ENCODE measurements at places on chromosomes 4 and X.

DNA sequence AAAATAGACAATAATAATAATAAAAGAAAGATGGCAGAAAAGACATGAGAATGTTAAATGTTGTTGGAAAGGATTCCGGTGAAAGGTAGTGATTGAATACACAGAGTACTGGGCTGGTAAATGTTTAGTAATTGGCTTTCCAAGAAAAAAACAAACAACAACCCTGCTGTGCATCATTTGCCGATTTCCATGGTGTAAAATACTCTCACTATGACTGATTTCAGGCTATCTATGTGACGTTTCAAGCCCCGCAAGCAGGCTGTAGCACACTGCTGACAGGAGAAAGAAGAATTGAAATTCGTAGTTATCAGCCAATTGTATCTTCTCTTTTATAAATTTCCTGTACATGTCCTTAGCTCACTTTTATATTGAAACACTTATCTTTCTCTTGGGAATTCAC, 13.6 kb upstream of the SEPTIN6 start:
- no peak for DNase-seq

DNA sequence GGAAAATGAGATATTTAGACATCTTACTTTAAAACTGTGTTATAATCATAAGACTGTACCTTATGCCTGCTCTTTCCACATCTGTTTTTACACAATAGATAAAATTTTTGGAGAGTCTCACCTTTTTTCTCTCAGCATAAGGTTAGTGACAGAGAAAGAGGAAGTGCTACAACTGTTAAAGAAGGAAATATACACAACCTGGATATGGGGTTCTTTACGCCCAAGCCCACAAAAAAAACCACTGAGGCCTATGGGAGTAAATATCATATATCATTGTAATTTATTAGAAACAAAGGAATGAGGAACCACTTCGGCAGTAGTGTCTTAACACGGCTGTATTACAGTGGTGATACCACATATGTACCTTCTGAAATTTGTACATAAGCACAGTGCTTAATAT, 265.9 kb upstream of the GK2 start:
- DNase-seq = no peak

DNA sequence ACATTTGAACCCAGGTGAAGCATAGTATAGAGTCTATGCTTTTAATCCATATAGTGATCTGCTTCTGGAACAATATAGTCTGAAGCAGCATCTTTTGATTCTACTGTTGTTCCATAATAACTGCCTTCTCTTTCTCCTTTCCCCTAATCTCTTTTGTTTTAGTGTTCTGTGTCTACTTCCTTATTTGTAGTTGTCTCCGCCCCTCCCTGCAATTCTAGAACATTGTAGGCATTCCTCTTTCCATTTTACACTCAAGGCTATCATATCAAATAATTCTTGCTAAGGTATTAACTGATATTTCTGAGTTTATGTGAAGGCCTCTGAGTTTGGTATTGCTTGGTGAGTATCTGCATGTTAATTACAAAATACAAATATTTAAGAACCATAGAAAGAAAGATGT, 11.6 kb downstream of the BLTP1 start:
- no peak for DNase-seq

DNA sequence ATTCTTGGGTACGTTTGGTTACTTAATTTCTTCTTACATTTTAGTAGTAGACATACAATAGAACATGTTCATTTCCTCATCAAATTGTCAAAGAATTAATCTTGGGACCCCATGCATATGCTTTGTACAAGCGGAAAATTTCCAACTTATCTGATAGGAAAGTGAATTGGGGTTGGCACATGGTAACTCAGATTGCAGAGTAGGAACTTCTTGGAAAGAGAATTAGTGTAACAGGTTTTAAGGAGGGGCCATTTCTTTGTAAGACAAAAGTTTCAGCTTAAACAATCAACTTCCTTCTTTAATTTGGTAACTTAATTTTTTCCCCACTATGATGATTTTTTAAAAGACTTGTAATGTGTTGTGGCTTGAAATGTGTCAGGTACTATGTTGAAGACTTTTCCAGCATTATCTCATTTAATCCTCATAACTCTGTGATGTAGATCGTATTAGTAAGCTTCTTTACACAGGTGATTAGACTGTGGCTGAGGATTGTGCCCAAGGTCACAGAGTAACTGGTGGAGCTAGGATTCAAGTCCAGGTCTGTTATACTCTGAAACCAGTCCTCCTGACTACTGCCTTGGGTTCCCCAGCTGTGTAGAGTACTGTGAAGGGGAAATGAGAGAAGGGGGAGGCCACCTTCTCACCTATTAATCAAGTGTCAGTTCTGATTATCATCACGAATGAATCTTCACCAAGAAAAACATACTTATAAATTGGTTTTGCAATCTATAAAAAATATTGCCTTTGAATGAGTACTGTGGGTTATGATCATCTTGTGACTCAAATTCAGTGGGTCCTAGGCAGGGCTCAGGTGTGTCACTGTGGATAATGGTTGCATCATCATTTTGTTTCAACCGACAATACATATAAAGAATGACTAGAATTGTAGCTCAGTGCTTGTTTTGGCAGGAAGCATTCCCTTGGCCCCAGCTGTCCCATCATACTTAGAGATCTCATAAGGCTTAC, 4.3 kb downstream of the GK start:
- no peak for DNase-seq

- no peak for DNase-seq
These were observed 45.5 kb downstream of the SRPX start for GRCh38 chrX:38175139-38175538.

- no peak for DNase-seq
These were observed 390.9 kb downstream of the FAT4 start for GRCh38 chr4:125705681-125706080.

- no peak for DNase-seq
These were observed 223.1 kb downstream of the AFF2 start for GRCh38 chrX:148723551-148723950.

DNA sequence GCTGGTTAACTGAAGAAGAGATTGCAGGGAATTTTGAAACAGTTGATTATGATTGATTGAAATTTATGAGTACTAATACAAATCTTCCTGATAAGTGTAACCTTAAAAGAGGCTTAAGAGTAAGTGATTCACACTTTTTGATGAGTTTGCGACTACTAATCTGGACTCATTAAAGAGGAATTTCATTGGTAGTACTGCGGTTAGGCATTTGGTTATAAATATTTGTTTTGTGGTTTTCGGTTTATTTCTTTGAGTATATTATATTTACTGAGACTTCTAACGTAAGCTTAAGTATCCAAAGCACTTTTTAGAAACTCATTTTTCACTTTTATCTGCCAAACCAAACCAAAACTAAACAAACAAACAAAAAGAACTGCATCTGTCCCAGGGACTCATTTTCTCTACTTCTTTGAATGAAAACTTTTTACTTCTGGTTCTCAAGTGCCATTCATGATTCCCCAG, 20.7 kb downstream of the SLIT2 start:
- no peak for DNase-seq

DNA sequence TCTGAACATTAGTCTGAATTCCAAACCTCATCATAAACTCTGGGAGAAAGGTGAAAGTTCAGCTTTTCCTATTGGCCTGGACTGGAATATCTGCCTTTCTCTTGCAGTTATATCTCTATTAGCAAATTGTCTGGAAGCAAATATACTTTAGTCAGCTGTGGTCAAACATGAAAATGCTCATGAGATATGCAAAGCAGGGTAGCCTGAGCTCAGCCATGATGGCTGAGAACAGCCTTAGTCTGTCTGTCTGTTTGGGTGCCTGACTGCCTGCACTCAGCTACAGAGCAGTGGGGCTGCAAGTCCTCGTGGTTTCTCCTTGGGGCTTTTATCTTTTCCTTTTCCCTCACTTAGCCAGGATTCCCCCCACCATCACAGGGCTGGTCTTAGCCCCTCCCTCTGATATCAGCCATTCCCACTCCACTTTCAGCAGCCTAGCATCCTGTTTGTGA, 19.5 kb upstream of the PGRMC2 start:
- DNase-seq = no peak

All from stimulated activated naive CD4-positive, alpha-beta T cell (primary cell).